ENCODE measurements at places on chromosomes 2 and 18.

- DNase-seq = no peak
These were observed 39.5 kb downstream of the CERS6 start for GRCh38 chr2:168495524-168495923.

DNA sequence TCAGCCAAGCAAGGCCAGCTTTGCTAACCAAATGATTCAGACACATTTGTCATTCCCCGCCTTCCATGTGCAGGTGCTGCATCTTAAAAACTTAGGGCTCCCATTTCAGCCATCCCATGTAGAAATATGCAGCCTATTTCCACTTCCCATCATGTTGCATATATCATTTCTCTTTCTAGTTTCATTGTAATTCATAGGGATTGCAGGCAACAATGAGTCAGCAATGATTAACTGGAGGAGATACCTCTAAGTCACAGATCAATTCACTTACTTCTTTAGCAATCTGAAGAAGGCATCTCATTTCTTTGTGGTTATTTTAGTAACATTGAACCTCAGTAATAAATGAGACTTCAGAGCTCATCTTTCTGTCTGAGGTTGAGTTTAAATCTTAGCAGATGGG, 276.1 kb upstream of the PKDCC start:
- no peak for DNase-seq

GRCh38 chr2:23690421-23691105, 236.4 kb downstream of the ATAD2B start:
- DNase-seq = no peak

DNA sequence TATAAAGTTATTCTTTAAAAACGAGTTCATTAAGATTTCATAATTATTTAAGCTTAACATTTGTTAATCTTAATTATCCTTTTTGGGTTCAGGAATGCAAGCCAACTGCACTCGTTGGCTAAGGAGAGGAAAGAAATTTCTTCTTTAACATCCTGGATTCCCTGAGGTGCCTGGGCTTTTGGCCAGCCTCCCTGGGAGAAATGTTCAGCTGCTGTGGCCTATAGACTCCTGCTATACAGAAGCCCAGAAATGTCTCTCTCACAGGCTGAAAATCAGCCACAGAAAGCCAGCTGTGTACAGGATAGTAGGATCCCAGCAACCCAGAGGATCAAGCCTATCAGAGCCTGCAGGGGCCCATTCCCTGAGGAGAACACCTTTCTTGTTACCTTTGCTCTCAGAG, 430.3 kb downstream of the XIRP2 start:
- DNase-seq = no peak

- no peak for DNase-seq
These were observed 38.3 kb downstream of the MRPS9 start for GRCh38 chr2:105076121-105076520.

DNA sequence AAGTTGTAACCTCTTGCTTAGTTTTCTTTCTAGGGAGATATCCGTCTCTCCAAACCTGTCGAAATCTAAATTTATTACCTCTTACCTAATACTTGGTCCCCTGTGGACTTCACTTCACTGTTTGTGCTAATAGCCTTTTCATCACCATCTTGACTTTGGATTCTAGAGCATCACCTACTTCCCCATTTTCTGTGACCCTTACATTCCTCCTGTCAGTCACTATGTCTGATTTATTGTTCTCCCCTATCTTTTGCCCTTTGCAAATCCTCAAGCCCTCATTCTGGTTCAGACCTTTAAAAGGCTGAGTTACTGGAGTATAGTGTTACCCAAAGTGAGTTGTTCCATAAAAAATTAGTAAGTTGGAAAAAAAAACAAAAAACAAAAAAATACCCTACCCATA, 7.5 kb downstream of the MYO1B start:
- no peak for DNase-seq

GRCh38 chr2:160075171-160075570, 12.8 kb upstream of the PLA2R1 start:
- DNase-seq = peak; percentile 98

GRCh38 chr2:29061176-29061575, 13.1 kb downstream of the PCARE start:
- DNase-seq = no peak

DNA sequence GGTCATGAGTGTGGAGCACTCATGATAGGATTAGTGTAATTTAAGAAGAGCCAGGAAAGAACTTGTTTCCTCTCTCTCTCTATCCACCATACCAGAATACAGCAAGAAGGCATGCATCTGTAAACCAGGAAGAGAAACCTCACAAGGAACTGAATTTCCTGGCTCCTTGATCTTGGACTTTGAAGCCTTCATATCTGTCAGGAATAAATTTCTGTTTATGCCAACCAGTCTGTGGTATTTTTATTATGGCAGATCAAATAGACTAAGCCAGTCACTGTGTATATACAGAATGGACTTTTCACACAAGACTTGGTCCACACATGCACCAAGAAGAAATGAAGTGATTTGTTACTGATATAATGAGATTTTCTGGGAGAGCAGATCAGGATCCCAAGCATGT, 930.1 kb upstream of the TMEFF2 start:
- DNase-seq = no peak

DNA sequence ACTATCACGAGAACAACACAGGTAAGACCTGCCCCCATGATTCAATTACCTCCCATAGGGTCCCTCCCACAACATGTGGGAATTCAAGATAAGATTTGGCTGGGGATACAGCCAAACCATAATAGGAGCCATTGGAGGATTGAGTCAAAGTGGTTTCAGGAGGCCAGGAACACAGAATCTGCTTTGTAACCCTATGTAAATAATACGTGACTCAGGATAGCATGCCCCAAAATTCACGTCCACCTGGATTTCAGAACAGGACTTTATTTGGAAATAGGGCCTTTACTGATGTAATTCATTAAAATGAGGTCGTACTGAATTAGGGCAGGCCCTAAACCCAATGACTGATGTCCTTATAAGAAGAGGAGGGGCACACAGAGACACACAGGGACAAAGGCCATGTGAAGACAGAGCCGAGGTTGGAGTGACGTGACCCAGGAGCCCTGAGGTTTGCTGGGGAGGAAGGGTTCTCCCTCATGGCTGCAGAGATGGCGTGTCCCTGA, 16.0 kb upstream of the CNDP2 start:
- DNase-seq = no peak

DNA sequence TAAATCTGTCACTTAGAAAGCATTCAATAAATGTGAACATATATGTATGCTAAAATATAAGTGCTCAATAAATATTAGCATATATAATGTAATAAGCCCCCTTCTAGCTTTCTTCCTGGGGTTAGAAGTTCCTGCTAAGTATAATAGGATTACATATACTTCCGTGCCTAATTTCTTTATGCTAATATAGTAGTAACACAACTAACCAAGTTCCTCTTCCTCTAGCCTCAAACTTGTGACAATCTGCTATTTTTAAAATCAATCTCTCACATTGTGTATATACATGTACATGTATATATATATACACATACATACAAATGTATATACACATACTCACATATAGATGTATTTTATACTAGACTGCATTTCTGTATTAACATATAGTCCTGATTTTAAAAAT, 32.2 kb downstream of the TLK1 start:
- DNase-seq = no peak

GRCh38 chr2:129550536-129550935, 428.9 kb upstream of the RAB6C start:
- DNase-seq = no peak

- DNase-seq = no peak
These were observed 141.5 kb downstream of the AQP4 start for GRCh38 chr18:26723981-26724380.

- no peak for DNase-seq
These were observed 6.4 kb downstream of the ATL2 start for GRCh38 chr2:38370664-38371063.

DNA sequence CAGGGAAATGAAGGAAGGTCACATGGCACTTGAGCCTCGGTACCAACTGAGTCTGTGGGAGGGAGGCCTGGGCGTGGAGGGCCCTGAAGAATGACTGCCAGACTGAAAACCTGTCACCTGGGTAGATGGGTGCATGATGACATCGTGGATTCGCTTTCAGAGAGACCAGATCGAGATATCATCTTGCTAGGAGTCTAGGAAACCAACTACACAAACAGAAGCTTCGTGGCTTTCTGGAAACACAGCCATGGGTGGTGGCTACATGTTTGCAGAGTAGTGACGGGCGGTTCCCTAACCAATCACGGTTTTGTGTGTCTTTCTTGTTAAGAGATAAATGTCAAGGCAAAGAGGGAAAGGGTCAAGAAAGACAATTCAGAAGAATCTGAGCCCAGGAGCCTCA, 155.0 kb downstream of the EIPR1 start:
- DNase-seq = no peak

DNA sequence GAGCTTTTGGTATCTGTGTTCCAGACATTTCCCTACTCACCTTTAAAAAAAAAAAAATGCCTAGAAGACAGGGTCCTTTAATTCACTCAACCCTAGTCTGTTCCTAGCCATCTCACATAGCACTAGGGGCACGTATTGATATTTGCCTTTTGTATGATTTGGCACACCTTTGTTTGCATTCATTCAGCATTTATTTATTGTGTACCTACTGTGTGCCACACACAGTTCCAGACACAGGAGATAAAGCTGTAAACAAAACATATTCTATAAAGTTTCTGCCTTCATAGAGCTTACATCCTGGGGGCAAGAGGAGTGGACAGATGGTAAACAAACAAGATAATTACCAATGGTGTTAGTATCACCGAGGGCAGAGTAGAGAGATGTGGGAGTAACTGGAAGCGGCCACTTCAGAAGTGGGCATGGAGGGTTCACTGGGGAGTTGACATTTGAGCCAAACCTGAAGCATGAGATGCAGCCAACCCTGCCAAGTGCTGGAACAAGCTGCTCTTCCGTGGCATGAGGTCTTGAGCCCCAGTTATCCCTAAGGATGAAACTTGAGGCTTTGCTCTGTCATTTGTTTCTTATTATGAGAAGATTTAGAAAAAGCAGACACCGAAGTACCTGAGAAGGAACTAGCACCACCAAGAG, 18.2 kb downstream of the MAPRE2 start:
- DNase-seq = no peak

GRCh38 chr2:234587341-234588053, 90.6 kb upstream of the ARL4C start:
- DNase-seq = peak; percentile 9

DNA sequence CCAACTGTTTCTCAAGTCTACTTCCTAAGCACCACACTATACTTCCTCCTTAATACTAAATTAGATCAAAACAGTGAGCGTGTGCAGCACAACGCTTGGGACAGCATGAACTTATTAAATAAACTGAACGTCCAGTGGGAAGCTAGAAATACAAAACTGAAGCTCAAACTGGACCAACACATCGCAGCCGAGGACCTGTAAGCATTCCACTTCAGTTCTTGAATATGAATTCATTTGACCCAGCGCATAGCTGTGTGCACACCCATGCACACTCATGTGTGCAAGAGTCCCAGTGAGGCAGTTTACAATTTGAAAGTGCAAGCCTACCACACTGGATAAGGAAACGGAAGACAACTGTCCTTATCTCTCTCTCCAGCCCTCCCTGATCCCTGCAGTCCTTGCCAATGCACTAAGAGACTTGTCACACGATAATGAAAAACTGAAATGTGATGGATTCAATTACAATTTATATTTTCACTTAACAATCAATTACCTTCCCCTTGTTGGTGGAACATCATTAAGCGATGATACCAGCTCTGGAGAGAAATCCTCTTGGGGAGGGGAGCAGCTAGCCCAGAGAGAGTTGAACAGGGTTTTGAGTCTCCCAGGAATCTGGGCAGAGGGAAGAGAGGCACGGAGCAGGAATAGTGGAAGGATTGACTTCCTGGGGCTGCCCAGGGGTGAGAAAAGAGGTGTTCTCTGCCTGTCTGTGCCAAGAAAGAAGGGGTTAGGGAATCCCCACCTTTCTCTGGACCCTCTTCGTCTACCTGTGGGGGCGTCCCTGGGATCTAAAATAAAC, 186.5 kb upstream of the KLHL29 start:
- DNase-seq = no peak

DNA sequence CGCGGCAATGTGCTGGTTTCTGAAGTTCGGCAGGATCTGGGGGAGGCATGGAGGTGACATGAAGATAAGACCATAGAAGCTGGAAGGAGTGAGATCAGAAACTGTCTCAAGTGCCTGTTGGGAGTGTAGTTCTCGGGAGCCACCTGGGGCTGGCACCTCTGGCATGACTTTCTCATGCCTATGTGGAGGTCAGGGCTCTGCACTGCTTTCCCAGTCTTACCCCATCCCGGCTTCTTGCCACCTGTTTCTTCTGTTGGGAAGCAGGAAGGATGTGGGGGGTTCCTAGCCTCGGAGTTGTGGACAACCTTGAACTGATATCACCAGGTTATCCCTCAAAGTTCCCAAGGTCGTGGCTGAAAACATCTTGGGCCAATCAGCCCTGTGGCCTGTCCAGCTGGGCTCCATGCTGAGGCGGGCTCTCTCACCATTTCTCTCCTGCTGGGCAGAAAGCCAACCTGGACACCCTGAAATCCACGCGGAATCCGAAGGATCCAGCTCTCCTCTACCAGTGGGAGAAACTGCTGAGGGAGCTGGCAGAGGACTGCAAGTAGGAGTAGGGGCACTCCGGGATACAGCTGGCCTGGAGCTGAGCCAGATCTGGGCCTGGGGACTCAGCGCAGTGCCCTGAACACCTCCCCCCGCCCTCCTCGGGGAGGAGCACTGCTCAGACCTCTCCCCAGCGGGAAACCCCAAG, 42.5 kb downstream of the FER1L5 start:
- no peak for DNase-seq

- no peak for DNase-seq
These were observed 26.6 kb downstream of the CCDC195 start for GRCh38 chr2:224689539-224689938.

GRCh38 chr2:71545572-71546274, 92.4 kb downstream of the DYSF start:
- DNase-seq = peak; percentile 28

GRCh38 chr2:9269695-9270360, 63.2 kb downstream of the ASAP2 start:
- DNase-seq = peak; percentile 54

DNA sequence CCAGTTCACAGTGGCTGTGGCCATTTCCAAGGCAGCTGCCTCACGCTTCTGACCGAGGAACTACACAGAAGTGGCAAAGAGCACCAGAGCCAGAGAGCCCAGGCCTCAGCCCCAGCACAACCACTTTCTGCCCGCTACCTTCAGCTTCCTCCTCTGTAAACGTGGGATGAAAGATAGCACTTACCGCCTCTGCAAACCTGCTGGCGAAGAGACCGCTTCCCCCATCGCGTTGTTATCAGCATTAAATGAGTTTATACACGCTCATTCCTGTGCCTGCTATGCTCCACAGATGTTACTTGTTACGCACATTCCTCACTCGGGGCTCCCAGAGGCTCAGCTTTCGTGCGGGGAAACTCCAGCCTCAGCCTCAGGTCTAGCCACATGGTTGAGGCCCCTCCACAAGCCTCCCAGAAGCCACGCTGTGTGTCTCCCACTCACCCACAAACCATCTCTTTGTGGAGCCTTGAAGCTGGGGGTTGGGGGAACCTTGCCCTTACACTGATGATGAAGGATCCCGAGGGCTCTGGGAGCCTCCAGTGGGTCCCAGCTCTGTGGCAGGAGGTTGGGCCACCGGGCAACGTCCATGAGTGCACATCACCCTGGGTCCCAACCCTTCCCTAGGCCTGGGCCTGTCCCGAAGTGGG, 63.3 kb upstream of the SMAD7 start:
- no peak for DNase-seq

GRCh38 chr2:134161170-134161547, 92.7 kb upstream of the MGAT5 start:
- no peak for DNase-seq

All from LHCN-M2 (cell line).